Left renal pelvis (tissue), 4 donors: ENCODE measurements at places on chromosomes 13 and 19. TPM values are rescaled to one million over a fixed set of nuclear protein-coding genes. Genes with fewer than 3 reads are reported as not detected.

GRCh38 chr19:34428549-34429285 is 536 bp downstream of the UBA2 start:
- DNase-seq, result peak; percentile 2

- no peak for DNase-seq
Measured at GRCh38 chr19:29482855-29483640, 42.7 kb upstream of the VSTM2B start.

GRCh38 chr19:29365836-29366417 is 153.0 kb upstream of the UQCRFS1 start:
- no peak for DNase-seq

DNA sequence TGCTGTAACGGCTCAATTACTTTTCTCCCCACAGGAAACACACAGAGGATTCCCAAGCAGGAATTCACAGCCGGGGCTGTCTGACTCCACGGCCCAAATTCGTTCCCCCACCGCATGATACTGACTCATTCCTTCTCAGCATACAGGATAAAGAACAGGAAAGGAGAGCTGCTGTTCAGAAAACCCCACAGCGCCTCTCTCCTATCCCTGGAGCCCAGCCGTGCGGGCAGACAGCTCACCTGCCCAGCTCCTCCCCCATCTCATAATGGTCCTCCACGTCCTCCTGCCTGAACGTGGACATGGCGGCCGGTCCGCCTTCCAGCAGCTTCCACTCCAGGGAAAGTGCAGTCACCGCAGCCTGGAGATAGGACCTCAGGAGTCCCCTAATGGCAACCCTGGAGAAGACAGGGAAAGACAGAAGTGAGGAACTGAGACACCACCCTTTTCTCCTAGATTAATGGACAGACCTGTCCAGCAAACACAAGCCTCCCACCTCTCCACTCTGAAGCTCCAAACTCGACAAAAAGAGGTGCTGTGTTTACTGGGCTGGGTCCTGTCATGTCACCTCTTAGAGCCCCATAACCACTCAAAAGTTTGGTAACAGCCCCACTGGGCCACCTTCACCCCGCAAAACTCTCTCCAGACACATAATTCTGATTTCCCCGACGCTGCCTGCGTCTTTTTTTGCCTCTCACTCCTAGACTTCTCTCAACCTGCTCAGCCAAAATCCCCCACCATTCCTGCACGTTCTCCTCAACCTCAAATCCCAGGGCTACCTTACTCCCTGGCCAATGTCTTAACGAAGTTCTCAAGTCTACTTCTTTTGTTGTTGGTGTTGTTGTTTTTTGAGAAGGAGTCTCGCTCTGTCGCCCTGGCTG is 1.2 kb downstream of the DAPK3 start:
- DNase-seq, result no peak

DNA sequence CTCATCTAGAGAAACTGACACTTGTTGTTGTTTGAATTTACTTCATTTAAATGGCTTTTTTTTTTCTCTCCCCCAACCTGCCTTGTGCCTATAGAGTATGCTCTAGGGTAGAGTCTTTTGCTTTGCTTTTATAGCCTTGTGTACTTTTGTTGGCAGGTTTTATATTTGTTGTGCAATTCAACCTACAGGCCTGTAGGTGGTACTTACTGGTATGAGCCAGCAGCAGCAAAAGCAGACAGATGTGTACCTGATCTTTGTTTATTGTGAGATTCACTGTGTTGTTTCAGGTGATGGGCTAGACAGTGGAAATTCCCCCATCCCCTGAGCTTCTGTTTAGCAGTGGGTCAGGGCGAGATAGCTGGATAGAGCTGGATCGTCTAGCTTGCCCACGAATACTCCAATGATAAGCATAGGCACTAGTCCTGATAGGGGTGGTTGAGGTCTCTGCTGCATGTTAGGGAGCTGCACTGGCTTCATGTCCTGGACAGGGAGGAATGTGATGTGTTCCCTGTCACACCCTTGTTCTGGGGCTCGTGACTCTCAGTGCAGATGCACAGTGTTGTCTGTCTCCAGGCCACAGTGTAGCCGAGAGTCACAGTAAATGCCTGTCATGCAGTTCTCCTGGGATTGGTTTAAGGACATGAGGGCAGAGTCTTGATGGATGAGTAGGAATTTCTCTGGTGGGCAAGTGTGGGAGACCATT is 21.3 kb downstream of the DNAJC3 start:
- no peak for DNase-seq

DNA sequence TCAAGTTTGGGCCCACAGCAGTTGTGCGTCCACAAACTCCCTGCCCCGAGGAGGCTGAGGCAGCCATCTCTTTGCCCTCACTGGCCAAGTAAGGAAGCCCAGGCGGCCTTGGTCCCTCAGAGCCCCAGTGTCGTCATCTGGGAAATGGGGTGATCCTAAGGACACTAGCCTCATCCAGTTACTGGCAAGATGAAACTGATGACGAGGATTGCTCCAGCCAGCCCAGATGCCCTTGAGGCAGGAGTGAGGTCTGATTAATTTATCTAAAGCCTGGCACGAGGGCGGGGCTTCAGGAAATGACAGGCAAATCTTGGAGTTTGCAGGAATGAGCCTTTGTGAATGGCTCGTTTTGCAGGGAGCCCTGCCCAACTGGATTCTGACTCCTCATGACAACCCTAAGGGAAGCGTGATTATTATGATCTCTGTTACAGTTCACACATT is 5.6 kb downstream of the LIPE start:
- DNase-seq, result no peak

DNA sequence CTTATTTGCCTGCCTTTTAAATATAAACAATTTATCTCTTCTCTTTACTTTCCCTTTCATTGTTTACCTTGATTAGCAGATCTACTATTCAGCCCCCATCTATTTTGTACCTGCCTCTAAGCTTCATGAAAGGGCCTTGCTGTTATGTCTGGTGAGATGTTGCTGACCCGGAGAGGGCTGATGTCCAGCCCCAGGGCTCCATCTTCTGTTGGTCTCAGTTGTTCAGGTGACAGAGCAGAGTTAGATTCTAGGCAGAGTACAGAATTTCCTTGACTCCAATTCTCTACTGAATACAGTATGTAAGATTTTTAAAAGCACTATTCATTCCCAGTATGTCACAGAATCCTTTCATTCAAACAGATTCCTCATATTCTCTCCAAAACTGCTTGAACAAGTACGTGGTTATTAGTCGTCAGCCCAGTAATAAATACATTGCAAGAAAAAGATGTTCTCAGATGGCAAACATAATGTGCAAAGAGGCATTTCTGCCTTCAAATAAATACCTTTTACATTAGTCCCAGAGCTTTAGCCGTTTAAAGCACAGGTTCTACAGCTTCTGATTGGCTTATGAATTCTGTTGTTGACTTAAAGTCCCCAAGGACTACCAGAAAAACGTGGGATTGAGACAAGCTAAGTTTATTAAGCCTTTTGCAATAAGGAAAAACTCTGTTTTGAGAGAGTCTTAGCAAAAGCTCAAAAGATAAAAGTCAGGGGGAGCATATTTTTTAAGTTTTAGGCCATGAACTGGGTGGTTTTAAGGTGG is 159.1 kb downstream of the GPC5 start:
- no peak for DNase-seq

DNA sequence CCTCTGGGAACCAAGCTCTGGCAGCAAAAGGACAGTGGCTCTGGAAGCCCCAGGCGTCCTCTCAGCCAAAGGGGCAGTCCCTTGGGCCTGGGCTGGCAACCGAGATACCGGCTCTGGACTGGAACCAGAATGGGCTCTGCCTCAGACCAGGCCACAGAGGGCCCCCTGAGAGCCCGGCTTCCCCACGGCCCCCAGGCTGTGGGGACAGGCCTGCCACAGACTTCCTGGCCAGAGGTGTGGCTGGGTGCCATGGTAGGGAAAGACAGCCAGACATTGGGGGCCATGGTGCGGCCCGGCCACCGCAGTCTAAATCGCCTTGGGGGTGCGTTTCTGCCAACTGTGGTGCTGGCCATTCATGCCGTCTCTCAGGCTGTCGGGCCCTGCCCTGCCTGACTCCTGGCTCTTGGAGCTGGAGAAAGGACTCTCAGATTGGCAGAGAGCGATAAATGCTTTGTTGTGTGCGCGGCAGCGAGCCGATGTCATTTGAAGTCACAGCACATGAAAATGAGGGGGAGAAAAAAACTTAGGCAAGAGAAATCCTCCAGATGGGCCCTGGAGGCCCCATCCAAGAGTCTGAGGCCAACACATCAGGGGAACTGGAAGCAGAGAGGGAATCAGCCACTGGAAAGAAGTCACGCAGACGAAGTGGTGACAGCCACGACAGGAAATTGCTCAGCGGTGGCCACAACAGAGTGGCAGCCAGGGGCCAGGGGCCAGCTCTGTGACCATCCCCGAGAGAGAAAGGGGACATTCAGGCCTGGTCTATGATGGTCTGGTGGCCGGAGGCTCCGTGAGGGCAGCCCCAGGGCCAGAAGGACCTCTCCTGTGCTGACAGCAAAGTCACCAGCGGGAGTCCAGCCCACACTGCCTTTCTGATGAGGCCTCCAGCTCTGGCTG is 26.5 kb downstream of the SH3GL1 start:
- no peak for DNase-seq

The FFAR1 gene
- 0.61 TPM for polyA plus RNA-seq

The SIGLEC7 gene
- 0.66 TPM for polyA plus RNA-seq
